Fibroblast of skin of right biceps (primary cell): ENCODE measurements at places on chromosomes 12 and 14.

DNA sequence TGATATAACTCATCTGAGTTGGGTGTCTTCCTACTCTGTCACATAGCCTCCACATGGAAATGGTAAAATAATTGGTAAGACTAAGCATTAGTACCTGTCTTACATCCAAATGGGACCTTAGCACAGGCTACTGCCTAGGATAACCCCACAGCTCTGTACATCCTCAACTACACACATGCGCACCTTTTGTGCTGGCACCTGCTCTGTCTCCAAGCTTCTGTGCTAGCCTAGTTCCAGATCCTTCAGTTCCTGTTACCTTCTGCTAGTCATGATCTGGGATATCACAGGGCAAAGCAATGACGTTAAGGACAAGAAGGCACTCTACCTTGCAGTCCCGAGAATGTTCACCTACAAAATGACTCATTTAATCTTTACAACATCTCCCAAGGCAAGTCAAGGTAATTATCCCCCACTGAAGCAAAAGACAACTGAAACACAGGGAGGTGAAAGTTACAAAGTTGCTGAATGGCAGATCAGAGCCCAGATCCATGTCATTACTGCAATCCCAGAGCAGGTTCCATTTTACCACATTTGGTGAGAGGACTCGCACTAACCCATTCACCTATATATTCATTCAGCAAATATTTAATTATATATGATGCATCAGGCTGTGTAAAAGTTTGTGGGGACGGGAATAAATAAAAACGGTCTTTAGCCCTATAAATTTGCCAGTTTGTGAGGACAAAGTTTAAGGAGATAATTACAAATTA, 61.7 kb downstream of the PPM1H start:
- no peak for DNase-seq

- DNase-seq, result no peak
Measured at GRCh38 chr12:64028541-64028940, 184.0 kb downstream of the SRGAP1 start.

- DNase-seq, result no peak
Measured at GRCh38 chr14:24252289-24253124, 10.1 kb upstream of the TINF2 start.

DNA sequence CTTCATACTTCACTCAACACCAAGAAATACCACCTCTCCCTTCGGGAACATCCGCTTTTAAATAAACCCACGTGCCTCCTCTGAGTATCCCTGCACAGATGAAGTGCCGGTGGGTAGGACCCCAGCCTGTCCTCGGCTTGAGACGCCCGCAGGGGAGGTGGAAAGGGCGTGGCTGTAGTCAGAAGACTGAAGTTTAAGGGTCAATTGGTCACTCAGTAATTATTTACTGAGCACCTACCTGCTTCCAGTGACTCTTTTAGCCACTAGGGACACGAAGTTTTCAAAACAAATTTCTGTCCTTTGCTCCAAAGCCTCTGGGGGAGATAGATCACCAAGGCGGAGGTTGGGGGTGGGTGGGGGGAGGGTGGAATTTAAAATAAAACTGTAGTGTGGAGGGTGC, 309.4 kb downstream of the VRK1 start:
- DNase-seq, result no peak

- peak; percentile 31 for DNase-seq
Measured at GRCh38 chr12:115267464-115267863, 583.5 kb upstream of the TBX3 start.

GRCh38 chr12:39675263-39675662, 55.7 kb upstream of the ABCD2 start:
- no peak for DNase-seq

- peak; percentile 61 for DNase-seq
Measured at GRCh38 chr14:85399186-85399585, 130.8 kb upstream of the FLRT2 start.

DNA sequence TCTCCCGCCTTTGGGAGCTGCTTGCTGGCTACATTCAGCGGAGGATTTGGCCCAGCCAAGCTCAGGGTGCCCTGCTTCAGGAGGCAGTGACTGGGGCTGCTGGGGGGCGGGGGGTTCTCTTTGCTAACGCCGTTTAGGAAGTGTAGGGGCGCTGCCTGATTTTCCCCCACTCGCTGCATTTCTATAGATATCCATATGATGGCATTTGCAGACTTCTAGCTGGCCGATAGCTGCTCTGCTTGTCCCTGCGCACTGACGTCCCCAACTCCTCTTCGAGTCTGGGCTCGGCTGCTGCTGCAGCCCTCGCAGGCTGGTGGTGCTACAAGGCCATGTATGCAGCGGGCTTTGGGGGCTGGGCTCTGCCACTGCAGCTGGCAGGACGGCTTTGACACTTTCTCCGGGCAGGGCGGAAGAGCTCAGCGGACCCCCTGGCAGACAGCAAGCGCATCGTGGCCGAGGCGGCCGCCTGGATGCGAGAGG, 3.1 kb downstream of the LRFN5 start:
- peak; percentile 72 for DNase-seq

DNA sequence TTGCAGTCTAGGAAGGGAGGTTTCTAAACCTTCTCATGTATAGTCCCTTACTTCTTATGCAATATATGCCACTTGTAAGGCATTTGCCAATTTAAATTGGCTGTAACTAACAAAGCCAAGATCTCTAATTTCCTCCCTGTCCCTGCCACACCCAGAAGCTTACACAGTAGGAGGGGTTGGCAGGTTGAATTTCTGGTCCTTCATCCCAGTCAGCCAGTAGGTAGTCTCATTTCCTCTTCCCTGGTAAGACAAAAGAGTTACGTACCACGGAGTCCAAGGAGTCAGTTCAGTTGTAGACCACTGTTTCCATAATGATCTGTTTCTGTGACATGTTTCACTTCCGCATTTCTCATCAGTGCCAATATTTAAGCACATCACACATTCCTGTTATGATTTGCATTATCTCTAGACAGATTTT, 47.0 kb upstream of the PLBD1 start:
- no peak for DNase-seq

- peak; percentile 80 for DNase-seq
Measured at GRCh38 chr12:80861641-80862378, 75.9 kb downstream of the LIN7A start.
